ENCODE measurements at places on chromosomes 3 and 15.

- no peak for DNase-seq
Measured at GRCh38 chr3:119964294-119964693, 130.0 kb downstream of the GSK3B start.

DNA sequence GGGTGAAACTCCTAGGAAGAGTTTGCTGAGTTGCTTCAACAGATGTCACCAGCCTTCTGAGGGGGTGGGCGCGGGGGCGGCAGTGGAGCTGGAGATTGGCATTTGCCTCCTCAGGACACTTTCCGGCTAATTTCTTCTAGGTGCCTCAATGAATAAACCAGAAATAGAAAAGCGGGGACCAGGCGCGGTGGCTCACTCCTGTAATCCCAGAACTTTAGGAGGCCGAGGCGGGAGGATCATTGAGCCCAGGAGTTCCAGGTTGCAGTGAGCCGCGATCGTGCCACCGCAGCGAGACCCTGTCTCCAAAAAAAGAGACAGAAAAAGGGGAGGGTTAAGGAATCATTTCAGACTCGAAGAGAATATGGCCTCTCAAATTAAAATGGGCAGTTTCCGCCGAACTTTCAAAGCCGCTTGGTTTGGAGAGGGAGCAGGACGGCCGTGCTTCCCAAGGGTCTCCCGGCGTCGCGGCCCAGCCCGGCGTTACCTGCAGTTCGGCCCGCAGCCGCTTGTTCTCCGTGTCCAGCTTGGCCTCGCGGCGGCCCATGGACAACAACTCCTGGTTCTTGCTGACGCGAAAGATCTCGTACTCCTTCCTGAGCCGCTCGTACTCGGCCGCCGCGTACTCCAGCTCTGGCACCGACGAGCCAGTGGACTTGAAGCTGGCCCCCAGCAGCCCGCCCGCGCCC, 587 bp downstream of the NPHP3 start:
- no peak for DNase-seq

DNA sequence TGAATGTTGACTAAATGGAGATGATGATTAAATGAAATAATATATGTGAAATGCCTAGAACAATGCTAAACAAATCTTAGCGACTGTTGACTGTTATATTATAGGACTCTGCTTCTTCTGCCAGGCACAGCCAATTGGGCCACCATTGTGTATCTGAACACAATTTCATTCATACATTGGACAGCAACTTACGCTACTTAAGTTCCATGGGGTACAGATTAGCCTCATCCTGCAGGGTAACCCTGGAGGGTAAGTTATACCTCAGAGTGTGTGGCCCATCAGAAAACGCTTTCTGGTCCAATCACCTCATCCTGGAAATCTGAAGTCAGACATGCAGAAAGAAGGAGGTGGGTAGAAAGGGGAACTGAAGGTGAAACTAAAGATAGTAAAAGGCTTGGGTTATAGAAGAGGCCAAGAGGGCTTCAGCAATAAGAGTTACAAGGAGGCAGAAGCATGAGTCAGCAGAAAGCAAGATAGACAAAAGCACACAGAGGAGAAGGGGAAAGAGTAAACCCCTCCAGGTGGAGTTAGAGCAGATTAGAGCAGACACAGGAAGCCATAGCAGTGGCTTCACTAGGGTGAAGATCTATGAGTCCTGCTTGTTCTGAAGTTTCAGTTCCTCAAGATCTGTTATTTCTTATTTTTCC, 119.3 kb upstream of the SLC24A5 start:
- DNase-seq: no peak

DNA sequence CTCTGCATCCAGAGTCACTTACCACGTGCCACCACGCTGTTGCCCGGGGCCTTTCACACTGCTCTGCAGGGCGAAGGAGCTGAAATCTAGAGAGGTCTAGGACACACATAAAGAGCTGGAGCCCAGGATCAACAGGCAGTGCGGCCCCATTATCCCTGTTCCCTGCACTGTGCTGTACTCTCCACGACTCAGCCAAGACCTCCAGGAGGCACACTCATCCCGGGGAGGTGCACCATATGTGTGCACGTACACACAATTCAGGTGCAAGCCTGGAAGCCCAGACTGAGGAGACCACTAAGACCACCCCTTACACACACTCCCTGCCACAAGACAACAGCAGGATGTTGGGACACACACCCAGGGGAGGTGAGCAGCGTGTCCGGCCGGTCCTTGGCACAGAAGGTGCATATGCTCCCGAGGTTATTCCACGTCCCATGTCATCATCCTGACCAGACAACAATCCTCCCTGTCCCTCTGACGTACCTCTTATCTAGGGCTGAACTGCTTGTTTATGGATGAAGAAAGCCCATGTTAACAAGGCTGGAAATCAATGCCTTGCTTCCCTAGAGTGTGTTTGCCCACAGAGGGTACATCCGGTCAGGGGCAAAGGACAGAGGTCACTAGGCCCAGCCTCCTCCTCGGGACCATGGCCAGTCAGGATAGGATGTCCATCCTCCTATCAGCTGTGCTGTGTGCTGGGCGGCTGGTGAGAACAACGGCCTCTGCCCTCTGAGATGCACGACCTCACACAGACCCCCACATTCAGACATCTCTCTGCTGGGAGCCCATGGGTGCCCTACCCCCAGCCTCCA, 16.1 kb downstream of the KLF15 start:
- DNase-seq: no peak

- no peak for DNase-seq
Measured at GRCh38 chr15:36278219-36278618, 301.2 kb upstream of the CDIN1 start.

GRCh38 chr3:150472421-150472820, 64.3 kb downstream of the TSC22D2 start:
- DNase-seq: no peak

- no peak for DNase-seq
Measured at GRCh38 chr3:49098429-49098828, 4.6 kb upstream of the QRICH1 start.

DNA sequence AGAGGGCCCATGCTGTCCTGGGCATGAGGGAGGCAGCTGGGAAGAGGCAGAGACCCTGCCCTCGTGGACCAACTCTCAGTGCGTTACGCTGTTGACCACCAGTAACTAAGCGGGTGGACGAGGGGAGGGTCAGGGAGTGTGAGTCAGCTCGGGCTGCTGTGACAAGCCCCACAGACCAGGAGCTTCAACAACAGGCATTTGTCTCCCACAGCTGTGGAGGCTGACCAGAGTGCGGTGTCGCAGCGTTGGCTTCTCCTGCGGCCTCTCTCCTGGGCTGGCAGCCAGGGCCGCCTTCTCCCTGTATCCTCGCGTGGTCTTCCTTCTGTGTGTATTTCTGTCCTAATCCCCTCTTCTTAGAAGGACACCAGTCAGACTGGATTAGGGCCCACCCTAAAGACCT, 13.0 kb downstream of the EFCC1 start:
- DNase-seq: no peak

DNA sequence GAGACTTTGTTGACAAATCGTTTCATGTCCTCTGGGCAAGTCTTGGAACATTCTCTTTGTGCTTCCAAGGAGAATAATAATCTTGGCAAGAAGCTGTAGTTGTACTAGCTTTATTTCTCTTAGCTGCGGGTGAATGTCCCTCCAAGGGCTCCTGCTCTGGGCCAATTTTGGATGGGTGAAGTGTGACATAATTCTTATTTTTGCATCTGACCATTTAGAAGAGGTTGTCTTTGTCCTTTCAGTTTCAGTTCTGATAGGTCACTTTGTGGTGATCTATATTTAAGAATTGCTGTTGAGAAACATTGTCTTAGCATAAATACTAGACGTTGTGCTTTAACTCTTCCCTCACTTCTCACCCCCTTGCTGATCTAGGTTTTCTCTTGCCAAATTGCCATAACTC, 164.8 kb upstream of the RORA start:
- DNase-seq: no peak

GRCh38 chr3:138082992-138083386, 32.4 kb downstream of the DZIP1L start:
- no peak for DNase-seq

DNA sequence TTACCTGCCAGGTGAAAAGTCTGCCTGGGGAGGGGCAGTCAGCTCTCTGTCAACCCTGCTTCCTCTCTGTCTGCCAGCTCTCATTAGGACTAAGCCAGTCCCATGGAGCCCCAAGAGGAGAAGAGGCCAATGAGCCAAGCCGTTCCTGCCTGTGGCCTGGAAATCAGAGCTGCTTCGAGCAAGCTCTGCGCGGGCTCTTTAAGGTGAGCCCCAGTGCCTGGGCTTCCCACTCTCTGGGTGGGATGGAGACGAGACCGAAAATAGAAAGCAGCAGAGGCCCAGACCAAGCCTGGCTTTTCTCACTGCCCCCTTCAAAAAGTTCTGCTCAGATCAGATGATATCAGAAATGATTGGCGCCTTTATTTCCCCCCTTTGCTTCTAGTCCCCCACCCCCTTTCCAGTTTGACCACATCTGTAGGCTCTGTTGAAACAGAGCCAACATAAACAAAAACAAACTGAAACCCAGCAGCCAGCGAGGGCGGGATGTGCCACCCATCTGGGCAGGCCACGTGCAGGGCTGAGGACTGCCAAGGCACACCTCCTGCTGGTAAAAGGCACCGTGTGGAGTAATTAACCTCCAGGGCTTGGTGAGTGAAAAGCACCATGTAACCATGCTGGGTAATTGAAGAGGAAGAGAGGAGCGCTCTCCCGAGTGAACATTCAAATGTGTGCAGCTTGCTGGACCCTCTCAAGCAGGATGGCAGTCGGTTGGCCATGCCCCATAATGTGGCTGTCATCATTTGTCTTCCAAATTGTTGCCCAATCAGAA, 471.0 kb upstream of the PROK2 start:
- DNase-seq: no peak

- no peak for DNase-seq
Measured at GRCh38 chr15:35445891-35446290, 100.1 kb downstream of the DPH6 start.

DNA sequence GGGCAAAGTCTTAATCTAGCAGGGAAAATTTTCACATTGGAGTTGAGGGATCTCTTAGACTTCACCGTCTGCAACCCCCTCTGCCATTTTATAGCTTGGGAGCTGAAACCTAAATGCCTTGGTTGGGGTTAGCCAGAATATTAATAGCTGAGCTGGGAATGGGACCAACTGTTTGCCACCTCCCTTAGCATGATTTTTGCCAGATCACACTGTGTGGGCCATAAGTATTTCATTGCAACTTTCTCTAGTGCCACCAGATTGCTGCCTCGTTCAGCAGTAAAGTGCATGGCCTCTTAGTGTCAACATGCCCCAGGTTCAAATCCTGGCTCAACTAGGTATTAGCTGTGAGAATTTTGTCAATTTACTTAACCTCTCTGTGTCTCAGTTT, 55.9 kb upstream of the ABHD17C start:
- no peak for DNase-seq

DNA sequence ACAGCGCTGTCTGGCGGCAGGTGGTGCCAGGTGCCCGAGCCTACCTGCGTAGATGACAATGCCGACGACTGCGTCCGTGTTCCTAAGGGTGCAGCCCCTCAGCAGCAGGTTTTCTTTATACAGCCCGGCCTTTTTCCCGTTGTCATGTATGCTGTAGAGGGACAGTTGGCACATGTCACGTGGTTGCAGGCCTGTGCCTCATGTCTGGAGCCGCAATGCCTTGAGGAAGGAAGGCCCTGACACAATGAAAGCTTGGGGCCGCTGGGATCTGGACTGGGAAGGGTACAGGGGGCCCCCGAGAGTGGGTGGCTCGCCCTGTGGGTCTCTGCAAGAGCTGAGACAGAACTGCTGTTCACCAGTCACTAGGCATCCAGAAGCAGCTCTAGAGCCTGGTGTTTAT, 136.0 kb downstream of the ATP10A start:
- no peak for DNase-seq

GRCh38 chr3:12957339-12957738, 115.9 kb downstream of the IQSEC1 start:
- no peak for DNase-seq

DNA sequence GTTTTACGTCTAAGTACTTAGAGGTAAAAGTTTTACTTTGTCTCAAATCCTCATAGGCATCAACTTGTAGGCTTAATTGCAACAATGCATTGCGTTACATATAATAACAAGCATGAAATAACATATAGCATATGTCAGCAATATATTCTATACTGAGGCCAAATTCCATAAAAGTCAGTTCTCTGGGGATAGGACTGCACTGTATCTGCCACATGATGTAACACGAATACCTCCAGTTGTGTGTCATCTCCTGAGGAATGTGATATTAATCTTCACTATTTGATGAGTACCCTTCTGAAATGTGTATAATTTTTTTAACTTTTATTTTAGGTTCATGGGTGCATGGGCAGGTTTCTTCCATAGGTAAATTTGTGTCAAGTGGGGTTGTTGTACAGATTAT, 126.4 kb downstream of the IMPG2 start:
- DNase-seq: no peak

DNA sequence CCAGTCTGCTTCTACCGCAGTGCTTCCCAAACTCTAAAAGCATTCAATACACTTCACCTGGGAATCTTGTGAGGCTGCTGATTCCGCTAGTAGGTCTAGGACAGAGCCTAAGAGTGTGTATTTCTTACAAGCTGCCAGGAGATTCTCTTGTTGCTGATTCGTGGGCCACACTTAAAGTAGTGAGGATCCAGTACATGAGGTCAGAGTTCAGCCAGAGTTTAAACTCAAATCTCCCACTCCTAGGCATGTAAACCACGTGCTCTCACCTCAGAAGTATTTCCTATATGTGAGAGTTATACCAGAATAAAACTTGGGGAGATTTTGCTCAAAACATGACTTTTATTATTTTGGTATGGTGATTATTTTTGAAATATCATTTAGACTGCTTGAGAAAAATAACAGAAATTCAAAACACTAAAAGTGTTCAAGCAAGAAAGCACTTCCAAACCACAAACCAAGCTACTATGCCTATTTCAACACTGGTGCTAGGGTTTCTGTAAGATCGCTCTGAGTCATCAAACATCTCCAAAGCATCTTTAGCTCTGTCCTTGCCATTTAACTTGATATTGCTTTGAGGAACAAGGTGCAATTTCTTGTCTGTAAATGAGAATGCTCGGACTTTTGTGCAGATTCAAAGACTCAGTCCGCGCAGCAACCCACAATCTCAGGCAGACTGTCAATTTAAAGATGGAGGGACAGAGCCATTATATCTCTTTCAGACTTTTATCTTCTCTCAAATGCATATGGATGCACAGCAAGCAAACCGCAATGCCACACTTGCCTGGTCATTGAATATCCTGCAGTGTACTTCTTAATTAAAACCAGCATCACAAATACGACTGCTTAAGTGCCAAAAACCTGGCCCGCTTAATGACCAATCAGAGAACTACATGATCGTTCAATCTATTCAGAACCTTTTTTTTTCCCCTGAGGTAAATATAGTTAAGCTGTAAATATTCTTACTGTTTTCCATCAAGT, 59.8 kb downstream of the AGTR1 start:
- no peak for DNase-seq

DNA sequence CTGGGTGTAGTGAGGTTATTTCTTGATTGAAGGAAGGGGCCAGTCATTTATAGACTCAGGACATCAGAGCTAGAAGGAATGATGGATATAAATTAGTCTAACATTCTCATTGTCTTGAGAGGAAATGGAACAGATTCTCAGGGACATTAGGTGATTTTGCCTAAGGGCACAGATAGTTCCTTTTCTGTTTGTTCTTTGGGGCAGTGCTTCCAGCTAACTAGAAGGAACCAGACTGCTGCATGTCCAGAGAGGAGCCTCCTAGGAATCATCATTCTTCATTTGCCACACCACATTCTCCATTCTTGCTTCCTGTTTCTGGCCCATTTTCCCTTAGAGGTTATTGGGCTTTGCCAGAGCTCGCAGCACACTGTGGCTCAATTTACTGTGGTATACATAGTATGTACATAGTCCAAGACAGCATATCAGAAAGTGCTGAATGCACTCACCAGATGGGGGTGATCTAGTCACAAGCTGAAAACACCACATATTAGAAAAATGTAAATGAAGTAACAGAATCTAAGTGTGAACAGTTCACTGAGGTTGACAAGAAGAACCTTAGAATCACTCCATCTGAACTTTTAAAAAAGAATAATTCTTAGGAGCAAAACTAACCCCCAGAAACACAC, 62.7 kb upstream of the MYZAP start:
- DNase-seq: no peak

Measured in activated CD4-positive, alpha-beta T cell treated with anti-CD3 and anti-CD28 coated beads for 1 hour (primary cell).